Fibroblast of skin of scalp (primary cell): ENCODE measurements at places on chromosomes 1 and 21.

- DNase-seq, result no peak
These were observed 3.4 kb downstream of the RUNX1 start for GRCh38 chr21:35045542-35046262.

GRCh38 chr1:110214454-110215404, 4.6 kb downstream of the KCNC4 start:
- no peak for DNase-seq

DNA sequence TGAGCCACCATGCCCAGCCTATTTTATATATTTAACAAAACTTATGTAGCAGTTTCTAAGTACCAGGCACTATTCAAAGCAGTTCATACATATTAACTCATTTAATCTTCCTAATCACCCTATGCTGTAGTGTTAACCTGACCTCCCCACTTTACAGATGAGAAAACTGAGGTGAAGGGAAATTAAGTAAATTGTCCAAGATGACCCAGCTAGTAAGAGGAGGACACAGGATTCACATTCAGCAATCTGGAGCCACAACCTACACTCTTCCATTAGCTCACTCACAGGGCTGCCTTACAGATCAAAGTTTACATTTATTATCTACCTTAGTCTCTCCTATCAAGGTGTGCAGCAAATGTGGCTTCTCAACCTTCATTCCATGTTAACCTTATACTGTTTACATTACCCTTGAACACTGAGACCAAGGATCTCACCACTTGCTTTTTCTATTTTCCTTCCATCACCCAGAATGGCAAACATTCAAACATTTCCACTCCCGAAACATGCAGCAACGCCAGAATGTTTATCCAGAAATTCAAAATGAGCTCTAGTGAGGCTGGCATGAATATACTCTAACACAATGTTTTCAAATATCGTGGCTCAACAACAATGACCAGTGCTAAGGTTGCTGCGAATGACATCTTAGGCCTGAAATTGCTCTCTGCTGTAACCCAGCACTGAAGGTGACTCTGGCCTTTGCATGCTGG, 24.5 kb downstream of the HIVEP3 start:
- DNase-seq, result no peak

GRCh38 chr1:186689376-186689775, 9.2 kb upstream of the PTGS2 start:
- no peak for DNase-seq

- no peak for DNase-seq
These were observed 95.1 kb upstream of the TSPAN2 start for GRCh38 chr1:115184260-115184950.

GRCh38 chr1:83692524-83693381, 306.2 kb downstream of the TTLL7 start:
- peak; percentile 65 for DNase-seq

- DNase-seq, result no peak
These were observed 53.5 kb downstream of the CAPN2 start for GRCh38 chr1:223765719-223766340.

DNA sequence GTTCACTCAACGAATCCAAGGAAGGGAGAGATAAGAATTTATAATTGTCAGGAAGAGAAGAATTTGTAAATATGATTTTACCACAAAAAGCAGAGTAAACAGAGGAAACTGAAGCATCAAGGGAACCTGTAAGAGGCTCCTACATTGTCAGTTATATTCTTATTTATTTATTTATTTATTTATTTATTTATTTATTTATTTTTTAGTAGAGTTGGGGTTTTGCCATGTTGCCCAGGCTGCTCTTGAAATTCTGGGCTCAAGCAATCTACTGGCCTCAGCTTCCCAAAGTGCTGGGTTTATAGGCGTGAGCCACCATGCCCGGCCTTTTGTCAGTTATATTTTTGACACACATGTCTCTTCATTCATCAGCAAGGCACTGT, 47.1 kb downstream of the FCRL3 start:
- DNase-seq, result no peak

- peak; percentile 24 for DNase-seq
These were observed 87.5 kb downstream of the COP1 start for GRCh38 chr1:176119549-176119948.

DNA sequence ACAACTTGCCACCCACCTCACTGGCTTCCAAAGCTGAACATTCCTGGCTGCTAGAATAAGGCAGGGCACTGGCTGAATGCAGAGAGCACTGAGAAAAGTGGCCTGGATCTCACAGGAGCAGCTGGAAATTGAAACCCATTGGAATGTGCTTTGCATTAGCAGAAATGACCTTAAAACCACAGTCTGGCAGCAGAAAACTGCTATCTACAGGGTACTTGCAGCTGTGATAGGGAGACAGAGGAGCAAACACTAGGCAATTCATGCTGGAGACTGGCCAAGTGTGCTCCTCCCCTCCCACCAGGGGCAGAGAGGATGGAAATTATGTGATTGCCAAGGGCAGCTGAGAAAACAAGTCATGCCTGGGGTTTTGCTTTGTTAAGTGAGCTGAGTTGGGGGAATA, 47.2 kb downstream of the HSD3B1 start:
- DNase-seq, result peak; percentile 76

- no peak for DNase-seq
These were observed 133.8 kb upstream of the KIAA1614 start for GRCh38 chr1:180778782-180779398.

DNA sequence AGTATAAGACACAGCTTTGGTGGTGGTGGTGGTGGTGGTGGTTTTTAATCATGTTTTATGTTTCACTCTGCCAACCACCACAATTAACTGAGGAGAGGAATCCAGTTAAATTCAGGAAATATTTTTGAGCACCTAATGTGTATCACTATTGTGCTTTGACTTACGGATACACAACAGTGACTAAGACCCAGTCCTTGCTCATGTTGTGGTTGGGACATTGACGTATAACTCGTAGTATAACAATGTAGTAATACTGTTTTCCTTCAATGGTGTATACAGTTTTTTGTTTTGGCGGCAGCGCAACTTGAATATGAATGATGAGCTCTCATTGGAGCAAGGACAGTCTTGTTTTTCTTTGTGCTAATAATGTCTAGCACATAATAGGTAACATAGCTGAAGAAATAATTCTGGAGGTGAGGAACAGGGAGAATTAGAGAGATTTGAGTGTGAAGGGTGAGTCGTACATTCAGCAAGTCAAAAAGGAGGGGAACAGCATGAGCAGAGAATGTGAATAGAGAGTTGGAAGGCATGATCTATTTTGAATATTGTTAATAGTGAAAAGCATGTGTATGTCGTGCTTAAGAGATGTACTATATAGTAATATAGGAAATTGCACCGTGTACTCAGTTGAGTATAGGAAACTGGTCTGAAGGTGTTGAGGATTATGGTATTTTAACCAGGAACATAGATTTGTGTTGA, 5.5 kb downstream of the CACYBP start:
- DNase-seq, result no peak

DNA sequence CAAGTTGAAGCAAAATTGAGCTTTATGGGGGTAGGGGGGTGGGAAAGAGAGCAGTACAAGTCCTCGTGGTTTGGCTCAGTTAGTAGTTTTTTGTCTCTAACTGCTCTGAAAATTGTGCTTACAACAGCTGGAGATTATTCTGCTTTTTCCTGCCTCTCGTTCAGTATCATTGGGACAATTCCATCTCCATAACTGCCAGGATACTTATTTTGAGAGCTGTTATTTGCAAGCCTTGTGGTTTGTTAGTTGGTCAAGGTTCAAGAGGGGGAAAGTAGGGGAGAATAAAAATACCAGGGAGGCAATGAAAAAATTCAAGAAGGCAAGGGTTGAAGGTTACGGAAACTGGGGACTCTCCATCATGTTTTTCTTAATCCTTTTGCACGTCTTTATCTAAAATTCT, 811.8 kb upstream of the ADGRL2 start:
- no peak for DNase-seq

GRCh38 chr1:176691251-176692228, 228.6 kb downstream of the PAPPA2 start:
- DNase-seq, result peak; percentile 60

DNA sequence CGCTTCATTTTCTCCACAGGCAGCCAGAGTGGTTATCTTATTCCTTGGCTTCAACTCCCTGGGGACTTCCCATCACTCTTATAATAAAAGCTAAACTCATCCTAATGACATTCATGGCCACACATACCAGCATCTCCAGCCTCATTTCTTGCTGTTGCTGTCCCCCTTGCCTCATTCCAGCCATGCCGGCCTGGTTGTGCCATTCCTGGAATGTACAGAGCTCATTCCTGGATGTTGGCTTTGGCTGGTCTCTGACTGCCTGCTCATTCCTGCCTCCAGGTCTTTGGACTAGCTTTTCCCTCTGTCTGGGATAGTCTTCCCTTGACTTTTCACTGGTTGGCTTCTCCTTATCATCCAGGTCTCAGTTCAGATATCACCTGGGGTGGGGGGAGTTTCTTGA, 2.4 kb upstream of the PEF1 start:
- DNase-seq, result peak; percentile 97

GRCh38 chr1:46581681-46582455, 22.2 kb downstream of the MKNK1 start:
- no peak for DNase-seq

GRCh38 chr1:90706437-90707362, 10.4 kb downstream of the BARHL2 start:
- peak; percentile 12 for DNase-seq

DNA sequence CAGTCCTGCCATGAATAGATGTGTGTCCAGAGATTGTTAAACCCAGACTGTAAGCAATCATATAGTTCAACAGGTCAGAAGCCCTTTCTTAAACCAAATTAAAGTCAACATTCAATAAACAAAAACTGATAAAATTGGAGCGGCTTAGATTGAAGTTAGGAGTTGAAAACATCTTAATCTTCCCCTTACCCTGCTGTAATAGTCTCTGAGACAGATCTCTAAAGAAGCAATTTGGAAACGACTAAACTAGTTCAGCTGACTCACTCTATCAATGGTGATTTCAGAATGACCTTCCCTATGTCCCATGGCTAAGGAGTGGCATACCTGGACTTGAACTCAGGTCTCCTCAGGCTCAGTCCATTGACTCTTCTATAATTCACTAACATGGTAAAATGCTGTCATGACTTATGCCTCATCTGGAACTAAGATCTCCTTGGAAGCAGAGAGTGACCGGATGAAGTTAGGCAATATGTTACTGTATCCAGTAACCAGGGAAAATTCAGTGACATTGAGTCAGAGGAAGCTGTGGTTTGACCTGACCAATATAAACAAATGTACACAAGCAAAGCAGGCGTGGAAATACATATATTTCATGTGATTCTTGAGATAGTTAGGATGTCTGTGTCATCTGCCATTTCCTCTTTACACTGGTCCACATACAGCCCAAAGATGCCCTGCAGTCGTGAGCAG, 30.1 kb downstream of the SGIP1 start:
- DNase-seq, result peak; percentile 98

DNA sequence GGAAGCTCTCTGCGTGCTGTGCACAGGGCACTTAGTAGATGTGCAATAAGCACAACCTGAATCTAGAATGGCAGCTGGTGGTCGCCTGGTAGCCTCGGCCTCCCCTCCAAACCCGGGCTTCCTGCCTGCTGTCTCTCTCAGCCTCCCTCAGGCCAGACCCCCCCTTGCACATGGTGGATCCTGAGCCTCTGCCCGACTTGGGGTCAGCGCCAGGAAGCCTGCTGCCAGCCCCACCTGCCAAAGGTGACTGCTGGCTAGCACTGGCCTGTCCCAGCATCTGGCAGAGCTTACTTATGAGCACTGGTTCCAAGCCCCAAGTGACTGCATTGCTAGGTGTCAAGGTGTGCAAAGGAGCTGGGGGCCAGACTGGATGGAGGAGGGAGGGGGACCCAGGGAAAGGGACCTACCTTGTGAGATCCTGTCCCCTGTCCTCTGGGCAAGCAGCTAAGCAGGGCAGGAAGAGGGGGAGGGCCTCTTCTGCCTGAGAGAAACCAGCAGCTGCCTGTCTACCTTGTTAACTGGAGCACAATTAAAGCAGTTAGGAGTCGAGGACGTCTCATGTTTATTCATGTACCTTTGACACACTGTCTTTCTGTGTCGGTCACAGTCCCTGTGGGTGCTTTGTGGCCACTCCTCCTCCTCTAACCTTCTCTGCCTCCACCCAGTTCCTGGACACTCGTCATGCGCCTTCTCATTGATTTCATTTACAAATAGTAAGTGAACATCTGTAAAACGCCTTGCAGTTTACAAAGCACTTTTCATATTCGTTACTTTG, 100.9 kb downstream of the DDX20 start:
- DNase-seq, result no peak

DNA sequence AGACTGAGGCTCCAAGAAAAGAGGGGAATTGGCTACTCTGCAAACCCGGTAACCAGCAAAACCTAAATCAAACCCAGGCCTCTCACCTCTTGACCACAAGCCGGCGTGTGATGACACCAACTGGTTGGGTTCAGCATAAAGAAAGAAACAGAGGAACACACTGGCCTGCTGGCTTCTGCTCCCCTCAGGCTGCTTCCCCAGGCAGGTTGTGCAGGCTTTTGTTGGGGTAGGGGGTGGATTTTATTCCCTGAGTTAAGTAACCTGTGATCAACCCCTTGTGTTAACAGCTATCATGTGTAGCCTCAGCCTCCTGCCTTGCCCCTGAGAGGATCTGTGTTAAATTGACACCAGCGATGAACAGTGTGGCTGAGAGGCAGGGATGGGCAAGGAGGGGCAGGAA, 111.6 kb upstream of the ZBTB40 start:
- no peak for DNase-seq

DNA sequence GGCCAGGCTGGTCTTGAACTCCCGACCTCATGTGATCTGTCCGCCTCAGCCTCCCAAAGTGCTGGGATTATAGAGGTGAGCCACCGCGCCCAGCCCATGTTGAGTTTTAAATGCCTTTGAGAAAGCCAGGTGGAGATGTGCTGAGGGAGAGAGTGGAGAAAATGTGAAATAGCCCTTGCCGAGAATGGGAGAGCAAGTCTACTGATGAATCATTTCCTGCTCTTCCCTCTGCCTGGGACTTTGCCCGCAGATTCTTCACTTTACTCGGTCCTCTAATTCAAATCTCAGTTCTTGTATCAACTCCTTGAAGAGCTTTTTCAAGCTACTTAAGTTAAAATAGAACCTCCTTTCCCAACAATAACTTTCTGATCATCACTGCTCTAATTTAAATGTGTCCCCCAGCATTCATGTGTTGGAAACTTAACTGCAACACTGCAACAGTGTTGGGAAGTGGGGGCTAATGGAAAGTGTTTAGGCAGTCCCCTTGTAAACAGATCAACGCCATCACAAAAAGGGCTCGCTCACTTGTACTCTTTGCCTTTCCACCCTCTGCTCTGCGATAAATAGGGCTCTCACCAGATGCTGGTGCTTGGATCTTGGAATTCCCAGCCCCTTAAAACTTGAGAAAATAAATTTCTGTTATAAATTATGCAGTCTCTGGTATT, 27.8 kb downstream of the OSBPL9 start:
- peak; percentile 66 for DNase-seq

- no peak for DNase-seq
These were observed 514.8 kb downstream of the AMY1C start for GRCh38 chr1:104264521-104264920.

- DNase-seq, result no peak
These were observed 135.1 kb upstream of the F3 start for GRCh38 chr1:94676686-94677085.

- no peak for DNase-seq
These were observed 712 bp downstream of the TEKT2 start for GRCh38 chr1:36084497-36085115.

GRCh38 chr1:24540906-24541710, 14.8 kb upstream of the NCMAP start:
- DNase-seq, result peak; percentile 40

- no peak for DNase-seq
These were observed 10.1 kb downstream of the KRTAP22-2 start for GRCh38 chr21:30580132-30580531.
